ENCODE measurements at places on chromosomes 2 and 18.
A peak's percentile ranks its signal among the peaks of the same experiment; 100 is the strongest.

DNA sequence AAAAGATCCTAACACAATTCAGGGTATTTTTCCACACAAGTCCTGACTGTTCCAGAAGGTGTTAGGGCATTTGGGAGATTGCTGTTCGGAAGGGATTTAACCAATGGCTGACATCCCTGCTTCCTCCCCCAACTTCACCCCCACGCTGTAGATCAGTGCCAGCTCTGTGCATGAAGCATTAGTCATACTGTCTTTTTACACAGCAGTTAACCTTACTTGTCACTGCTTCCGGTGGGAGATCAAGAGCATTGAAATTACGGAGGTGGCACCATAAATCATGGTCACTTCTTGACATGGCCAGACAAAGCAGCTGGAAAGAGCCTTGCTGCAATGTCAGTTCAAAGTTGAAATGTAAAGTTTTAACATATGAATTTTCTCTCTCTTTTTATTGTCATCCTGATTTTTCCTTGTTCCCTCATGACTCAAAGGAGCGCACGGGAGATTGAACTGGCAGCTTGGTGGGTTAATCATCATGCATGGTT is 70.2 kb downstream of the HRH4 start:
- DNase-seq, result no peak

- DNase-seq, result no peak
These were observed 153.7 kb upstream of the SERTAD2 start for GRCh38 chr2:64807417-64807816.

GRCh38 chr18:21805771-21806366 is 65.3 kb downstream of the MIB1 start:
- DNase-seq, result no peak

DNA sequence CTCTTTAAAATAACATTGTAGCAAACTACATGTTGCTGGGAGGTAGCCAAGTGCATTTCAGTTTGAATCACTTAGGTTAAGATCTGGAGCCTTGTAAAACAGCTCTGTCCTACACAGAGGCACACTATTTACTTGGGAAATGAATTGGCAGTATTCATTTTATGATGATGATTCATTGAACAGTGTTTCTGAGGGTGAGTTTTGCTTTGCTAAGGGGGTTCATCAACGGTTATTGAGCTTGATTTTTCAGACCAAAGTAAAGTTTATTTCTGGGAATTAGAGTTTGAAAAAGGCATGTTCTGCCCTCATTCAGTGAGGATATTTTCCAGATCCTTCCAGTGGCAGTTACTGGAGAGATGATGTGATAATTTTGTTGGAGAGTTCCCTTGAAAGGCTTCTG is 55.6 kb downstream of the CCDC85A start:
- peak; percentile 29 for DNase-seq

DNA sequence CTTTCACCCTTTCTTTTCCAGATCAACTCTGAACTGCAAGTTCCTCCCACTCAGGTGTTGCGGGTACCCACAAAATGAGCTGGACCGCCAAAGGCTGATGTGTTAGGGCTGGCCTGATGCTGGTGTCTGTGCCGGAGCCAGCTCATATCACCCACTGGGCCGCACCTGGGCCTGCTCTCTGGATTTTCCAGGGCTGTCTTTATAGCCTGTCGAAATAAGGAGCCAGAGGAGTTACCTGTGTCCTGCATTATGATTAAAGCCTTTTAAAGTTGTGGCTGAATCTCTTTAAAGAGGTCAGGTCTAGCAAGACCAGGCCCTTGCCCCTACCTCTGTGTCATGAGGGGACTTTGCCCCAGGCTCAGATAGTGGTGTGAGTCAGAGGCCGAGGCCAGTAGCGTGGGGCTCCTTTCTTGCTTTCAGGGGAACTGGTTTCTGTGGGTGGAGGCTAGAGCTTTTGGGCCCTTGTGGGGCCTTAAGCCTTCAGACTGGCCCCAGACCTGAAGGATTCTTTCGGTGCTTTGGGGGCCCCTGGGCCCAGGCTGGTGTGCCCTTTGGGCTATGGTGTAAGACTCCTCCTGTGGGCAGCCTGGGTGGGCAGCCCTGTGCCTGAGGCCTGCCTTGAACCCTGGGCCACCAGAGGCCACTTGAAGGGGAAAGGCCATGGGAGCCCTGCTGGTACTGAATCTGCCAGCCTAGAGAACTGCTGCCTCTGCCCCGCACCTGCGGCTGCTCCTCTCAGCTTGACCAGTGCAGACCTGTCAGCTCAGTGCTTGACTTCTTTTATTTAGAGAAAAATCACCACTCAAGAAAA is 21.3 kb downstream of the OTOF start:
- DNase-seq, result no peak

DNA sequence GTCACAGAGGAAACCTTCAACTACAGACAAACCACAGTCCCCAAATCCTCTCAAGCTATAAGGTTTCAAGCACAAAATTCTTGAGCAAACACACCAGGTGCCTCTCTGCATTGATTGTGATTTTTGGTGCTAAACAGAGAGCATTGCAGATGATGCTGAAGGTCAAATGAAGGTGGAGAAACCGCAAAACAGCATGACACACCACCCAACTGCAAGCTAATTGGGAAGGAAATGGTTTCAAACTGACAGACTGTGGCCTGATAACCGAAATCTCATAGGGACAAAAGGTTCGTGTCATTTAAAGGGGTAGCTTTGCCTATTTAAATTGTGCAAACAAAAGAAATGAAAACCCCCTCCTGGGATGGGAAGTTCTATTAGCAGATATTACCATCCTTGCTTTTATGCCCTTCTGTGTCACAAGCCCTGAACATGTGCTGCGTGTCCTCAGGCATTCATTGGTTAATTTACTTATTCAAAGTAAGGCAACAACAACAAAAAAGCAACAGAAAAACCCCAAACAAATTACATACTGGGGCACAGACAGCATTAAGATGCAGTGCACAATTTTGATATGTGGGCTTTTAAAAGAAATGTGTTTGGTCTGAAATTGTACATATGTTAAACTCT is 154.9 kb downstream of the AQP4 start:
- no peak for DNase-seq

DNA sequence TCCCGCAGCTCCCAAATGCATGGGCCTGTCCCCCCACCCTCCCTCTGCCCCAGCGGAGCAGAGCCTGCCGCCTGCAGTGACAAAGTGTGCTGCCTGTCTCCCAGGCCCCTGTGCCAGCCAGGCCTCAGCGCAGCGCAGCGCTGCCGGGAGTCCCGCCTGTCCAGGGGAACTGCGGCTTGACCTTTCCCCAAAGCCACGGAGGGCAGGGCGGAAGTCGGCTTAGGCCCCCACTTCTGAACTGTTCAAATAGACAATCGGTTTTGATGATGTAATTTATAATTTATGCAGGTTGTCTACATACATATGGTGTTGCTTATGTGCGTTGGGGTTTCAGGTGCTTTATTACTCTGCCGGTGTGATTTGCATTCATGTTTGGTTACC is 7.1 kb downstream of the GBX2 start:
- no peak for DNase-seq

DNA sequence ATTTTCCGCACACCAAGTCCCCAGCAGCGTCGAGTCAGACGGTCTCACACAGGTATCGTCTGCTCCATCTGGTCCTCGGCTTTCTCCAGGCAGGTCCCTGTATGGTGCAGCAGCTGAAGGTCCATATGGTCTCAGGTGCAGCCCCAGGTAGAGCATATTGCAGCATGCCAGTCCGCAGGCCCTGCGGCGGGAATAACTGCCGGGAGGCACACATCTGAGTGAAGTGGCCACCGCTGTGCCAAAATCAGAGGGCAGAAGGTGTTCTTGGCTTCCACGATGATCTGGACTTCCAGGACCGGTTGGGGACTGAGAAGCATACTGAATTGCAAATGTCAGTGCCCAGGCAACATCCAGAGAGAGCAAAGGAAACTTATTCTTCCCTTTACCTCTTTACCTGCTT is 320.3 kb downstream of the RNF144A start:
- DNase-seq, result no peak

DNA sequence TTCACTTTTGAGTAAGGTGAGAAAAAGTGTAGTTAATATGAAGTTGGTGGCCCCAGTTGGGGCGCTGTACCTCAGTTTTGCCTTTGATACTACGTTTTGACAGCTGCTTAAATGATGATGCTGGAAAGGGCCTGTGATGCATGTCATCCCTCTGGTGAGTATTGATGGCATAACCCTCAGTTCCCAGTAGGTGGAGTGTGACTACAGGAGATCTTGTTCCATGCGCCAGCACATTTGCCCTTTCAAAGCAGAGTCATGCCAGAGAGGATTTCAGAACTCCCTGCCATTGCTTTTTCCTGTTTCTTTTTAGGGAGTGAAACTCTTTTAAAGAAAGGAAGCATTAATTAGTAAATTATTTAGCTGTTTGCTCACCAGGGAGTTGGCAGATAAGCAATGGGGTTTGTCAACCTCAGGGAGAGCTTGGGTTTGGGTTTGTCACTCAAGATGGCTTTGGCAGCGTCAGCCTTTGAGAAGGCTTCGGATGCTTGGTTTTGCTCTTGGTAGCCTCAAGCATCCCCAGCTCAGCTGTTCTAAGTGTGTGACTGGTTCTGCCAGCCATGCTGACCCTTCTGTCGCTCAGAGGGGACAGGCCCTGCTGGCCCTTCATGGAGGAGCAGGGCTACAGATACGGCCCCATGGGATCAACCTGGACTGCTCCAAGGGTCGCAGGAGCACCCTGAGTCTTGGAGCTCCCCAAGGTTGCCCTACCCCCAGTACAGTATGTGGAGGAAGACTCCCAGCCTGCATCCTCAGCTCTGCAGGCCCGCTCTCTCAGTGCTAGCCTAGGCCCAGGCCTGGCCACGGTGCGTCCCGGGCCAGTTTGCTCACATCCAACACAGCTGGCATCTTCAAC is 29.1 kb downstream of the ARMC9 start:
- peak; percentile 50 for DNase-seq

DNA sequence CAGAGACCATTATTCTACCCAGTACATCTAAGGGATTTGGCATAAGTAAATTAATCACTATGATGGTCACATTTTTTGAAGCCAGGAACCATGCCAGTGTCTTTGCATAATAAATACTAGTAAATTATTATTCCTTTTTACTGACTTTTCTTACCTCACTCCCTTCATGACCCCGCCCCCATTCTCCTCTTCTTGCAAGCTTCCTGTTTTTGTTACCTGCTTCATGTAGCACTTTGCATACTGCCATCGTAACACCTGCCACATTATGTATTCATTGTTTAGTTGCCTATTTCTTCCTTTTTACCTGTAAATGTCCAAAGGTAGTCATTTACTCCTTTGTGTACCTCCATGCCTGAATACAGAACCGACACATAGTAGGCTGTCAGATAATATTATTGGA is 309.5 kb downstream of the KIAA1328 start:
- no peak for DNase-seq
